Activated CD4-positive, alpha-beta T cell treated with anti-CD3 and anti-CD28 coated beads, Interleukin-2, amount 50 U/mL, for 24 hours (primary cell): ENCODE measurements at places on chromosomes 2 and 18.
A peak's percentile ranks its signal among the peaks of the same experiment; 100 is the strongest.

DNA sequence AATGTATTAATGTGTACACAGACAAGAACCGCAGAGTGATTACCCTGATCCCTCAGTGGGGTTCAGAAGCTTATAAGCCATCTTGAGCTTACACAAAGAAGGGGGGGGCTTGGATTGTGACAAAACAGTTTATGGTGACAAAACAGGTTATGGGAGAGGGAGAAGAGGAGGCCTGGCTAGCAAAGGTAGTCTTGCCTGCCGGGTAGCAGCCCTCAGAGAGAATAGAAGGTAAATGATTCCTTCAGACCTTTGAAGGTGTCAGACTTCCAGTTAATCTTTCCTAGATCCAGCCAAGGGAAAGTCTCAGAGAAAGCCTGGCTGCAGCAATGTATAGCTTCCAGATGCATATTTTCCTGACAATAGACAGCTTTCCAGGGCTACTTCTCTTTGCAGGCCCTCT lies 44.6 kb upstream of the RAPH1 start:
- no peak for DNase-seq

- no peak for DNase-seq
Measured at GRCh38 chr2:2879781-2880180, 497.8 kb downstream of the EIPR1 start.

- DNase-seq, result peak; percentile 46
Measured at GRCh38 chr2:135913727-135914365, 37.6 kb upstream of the MCM6 start.

GRCh38 chr2:206990360-206990759 lies 51.0 kb downstream of the CPO start:
- DNase-seq, result no peak

- no peak for DNase-seq
Measured at GRCh38 chr2:23404426-23404825, 19.4 kb downstream of the KLHL29 start.

DNA sequence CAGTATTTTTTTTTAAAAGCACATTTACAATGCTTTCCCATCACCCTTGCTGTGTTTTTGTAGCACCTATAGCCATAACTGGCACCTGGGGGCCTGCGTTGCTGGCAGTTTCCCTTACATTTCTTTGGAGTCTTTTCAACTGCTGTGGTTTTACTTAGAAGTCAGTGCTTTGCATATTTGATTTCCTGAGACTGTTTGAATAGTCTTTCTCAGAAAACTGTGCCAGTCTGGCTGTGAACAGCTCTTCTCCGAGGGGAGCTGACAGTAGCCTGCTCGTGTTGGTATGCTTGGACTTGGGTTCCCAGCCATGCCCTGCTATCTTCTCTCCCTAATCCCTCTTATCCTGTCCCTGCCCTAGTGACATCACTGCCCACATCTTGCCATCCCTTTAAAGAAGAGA lies 81.5 kb downstream of the DPP4 start:
- no peak for DNase-seq

DNA sequence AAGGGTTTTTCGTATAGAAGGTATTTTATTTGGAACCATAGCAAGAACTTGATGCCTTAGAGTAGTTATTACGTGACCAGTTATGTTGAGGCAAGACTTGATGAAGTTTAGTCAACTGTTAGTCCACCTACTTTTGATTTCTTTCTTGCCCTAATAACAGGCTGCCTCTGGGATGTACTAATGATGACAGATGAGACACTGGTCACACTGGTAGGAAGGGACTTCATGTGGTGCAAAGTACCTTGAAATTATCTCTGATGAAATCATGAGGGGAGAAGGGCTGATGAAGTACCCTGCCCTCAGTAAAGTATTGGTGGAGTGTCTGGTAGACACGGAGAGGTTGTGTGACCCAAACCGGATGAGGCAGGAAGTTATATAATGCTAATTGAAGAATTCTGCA lies 5.4 kb downstream of the DIS3L2 start:
- DNase-seq, result no peak

- DNase-seq, result no peak
Measured at GRCh38 chr2:181674461-181674860, 5.9 kb downstream of the NEUROD1 start.

DNA sequence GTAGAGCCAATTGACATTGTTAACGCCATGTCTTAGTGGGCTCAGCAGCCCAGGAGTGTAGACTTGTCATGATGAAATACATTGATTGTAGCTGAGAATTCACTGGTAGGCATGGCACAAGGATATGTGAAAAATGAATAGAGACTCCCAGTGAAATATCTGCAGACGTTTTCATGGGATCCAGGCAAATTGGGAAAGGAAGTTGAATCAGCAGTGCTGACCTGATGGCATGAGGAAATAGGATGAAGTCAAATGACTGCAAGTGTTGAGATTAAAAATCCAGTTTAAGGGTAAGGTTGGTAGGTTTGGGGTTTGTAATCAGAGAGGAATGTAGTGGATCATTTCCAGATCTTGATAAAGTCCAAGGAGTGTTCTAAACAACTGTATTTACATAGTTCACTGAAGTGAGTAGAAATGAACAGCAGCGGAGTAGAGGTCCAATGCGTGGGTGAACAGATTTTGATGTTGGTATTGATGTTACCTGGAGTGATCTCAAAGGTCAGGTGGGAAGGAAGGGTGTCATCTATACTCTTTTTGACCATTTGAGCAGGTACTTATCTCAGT lies 24.6 kb downstream of the INSIG2 start:
- DNase-seq, result no peak

- no peak for DNase-seq
Measured at GRCh38 chr2:168740788-168741187, 61.6 kb upstream of the NOSTRIN start.

DNA sequence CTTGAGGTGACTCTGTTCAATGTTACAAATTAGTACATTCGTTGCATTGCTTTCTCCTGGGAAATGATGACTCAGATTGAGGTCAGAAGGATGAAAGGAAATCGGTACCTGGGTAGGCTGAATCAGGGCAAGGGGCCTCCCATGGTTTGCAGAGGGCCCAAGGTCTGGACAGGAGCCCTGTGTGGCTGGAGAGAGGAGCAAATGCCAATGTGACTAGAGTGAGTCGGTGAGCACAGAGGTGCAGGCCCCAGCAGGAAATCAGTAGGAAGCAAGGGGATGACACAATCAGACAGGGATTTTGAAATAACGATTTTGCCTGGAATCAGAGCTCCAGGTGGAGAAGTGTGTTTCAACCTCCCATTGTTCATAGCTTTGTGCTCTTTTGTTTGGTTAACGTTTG lies 118.9 kb downstream of the CCDC102B start:
- DNase-seq, result no peak

DNA sequence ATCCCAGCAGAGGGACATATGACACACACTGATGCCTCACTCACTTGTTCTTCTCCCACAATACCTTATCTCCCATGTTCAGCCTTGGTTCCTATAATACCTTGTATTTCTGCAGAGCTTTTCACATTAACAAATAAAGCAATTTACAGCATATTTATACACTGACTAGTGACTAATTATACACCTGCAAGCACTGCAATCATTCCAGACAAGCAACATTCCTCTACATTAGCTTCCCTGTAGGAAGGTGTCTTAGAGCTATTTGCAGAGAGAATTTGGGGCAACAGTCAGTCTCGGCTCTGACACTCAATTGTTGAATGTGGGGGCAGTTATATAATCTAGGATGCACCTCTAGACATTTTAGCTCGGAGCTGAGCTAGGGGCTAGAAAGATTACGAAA lies 9.5 kb upstream of the INSIG2 start:
- no peak for DNase-seq

GRCh38 chr2:11798701-11799435 lies 52.4 kb downstream of the LPIN1 start:
- no peak for DNase-seq

- no peak for DNase-seq
Measured at GRCh38 chr2:185127412-185127811, 529.1 kb downstream of the ZNF804A start.

GRCh38 chr2:212015588-212015987 lies 523.0 kb downstream of the ERBB4 start:
- DNase-seq, result no peak

- no peak for DNase-seq
Measured at GRCh38 chr18:46334868-46335281, 230.7 kb downstream of the HAUS1 start.

DNA sequence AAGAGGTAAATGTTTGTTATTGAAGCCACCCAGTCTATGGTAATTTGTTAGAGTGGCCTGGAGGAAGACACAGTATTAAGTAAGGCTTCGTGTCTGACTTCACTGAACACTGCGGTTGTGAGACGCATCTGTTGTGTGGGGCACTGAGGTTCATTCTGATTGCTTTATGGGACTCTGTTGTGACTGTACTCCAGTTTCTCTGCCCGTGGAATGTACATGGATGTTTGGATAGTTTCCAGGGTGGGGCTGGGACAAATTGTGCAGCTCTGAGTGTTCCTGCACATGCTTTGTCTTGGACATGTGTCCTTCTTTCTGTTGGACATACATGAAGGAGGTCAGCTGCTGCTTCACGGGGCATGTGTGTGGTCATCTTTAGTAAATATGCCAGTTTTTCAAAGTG lies 58.6 kb downstream of the ODC1 start:
- DNase-seq, result no peak

DNA sequence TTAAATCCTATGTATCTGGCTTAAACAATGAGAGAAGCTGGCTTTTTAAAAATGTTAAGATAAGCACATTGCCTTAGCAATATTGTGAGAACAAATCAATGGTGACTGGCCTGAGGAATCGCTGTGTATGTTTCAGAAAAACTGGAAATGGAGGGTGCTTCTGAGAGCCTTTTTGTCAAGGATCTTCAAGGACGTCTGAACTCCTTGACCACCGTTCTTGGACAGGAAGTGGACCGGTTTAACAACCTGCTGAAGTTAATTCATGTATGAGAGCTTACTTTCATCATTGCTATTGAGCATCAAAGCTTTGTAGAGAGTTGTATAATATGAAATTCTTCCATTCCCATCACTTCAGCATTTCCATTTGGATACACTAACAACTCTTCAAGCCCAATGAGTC lies 72.6 kb downstream of the TRABD2A start:
- DNase-seq, result no peak

DNA sequence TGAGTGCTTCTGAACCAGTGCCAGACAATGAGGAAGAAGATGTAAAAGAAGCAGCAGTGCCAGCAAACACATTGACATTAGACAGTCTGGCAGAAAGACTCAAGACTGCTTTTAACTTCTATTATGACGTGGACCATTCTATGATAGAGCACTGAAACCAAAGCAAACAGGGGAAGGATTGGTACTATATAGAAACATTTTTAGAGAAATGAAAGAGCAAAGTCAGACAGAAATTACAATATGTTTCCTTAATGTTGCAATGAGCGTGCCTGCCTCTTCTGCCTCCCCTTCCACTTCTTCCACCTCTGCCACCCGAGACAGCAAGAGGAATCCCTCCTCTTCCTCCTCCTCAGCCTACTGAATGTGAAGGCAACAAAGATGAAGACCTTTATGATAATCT lies 39.7 kb downstream of the DHX57 start:
- DNase-seq, result no peak

- no peak for DNase-seq
Measured at GRCh38 chr18:11327391-11328009, 178.1 kb upstream of the PIEZO2 start.

GRCh38 chr18:11037533-11038240 lies 111.7 kb downstream of the PIEZO2 start:
- no peak for DNase-seq

GRCh38 chr18:3966642-3967358 lies 488.3 kb downstream of the DLGAP1 start:
- DNase-seq, result no peak

GRCh38 chr2:234279637-234280036 lies 217.2 kb downstream of the ARL4C start:
- no peak for DNase-seq

DNA sequence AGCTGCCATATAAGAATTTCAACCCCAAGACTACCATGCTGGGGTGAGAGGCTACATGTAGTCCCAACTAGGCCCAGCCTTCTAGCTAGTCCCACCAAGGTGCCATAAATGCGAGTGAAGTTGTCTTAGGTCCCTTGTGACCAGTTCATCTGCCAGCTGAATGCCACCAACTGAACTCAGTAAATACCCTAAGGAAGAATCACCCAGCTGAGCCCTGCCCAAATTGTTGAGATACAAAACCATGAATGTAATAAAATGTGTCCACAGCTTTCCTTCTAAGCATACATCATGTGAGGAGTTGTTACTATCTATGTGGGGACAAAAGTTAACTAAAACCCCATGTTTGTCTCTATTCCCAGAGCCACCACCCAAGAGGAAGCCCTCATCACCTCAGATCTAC lies 70.3 kb downstream of the THADA start:
- DNase-seq, result no peak
